ENCODE measurements at places on chromosomes 4 and X. TPM values are rescaled to one million over a fixed set of nuclear protein-coding genes. Genes with fewer than 3 reads are reported as not detected.

The CTAG2 gene
- not detected for polyA plus RNA-seq

The PRRG3 gene
- polyA plus RNA-seq, result 8.4 TPM

The ADH7 gene
- not detected for polyA plus RNA-seq

The PTCHD1 gene
- polyA plus RNA-seq, result 0.82 TPM

DNA sequence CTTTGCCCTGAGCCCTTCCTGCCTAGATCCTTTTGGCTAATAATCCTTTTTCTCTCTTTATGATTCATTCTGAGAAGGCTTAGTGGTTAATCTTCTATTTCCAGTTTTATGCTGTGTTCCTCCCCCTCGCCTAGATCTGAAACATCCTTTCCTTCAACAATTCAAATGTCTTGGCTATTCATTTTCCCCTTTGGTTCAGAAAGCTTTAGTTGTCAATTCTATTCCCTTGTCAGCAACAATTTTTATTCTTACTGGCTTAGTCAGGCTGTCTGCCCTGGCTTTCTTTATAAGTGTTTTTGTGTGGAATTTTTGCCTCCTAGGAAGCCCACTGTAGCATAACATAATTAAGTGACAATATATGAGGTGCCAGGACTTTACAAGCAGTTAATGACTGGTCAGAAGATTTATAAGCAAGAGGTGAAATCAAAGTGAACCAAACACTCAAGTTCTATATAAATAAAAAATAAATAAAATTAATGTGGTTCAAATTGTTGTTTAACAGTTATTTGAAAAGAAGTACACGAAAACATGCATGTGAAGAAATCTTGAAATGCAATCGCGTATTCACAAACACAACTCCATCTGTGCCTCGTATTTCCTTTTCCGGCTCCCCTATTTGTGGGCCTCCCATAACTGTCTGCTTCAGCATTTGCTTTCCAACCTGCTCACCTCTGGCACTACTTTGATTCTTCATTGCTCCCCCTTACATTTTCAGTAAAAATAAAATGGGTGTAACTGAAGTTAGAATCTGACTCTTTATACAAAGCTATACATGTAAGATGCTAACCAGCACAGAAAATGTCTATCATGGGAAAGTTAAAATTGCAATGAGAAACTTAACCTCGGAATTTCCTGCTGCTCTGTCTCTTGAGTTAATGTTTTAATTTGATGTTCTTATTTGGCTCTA, 235.4 kb downstream of the SPRY1 start:
- peak; percentile 47 for DNase-seq

- DNase-seq, result no peak
Observed at GRCh38 chr4:152843481-152844090, 63.8 kb downstream of the ARFIP1 start.

- DNase-seq, result no peak
Observed at GRCh38 chr4:90226734-90227133, 99.5 kb downstream of the CCSER1 start.

DNA sequence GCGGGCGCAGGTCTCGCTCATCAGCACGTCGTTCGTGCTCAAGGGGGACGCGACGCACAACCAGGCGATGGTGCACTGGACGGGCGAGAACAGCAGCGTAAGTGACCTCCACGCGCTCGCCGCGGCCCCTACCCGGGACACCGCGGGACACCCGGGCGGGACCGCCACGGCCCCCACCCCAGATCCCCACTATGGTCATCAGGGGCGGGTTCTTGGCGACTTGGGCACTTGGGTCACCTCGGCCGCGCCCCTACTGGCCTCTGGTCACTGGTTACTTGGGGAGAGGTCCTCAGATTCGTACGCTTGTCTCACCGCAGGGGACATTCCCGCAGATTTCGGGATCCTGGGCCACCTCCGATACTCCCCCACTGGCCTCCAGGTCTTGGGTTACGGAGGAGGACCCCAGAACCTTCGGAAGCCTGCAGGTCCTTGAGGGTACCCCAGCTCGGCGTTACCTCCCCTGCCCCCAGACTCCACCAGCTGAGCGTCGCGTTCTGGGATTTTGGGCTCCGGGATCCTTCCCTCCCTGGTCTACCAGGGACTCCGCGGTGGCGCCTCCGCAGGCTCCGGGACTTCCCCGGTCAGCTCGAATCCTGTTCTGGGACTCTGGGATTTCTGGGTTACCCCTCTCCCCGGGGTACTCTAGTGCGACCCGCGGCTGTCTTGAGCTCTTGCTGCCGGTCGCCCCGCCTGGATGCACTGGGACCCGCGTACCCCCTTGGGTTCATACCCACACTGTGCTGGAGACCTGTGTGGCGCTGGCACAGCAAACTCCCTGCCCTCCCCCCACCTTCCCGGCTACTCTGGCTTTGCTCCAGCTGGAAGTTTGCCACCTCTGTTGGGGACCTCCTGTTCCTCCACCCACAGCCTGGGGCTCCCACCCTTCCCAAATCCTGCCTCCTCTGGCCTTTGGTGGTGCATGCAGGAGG, 956 bp downstream of the SORCS2 start:
- no peak for DNase-seq

GRCh38 chr4:31620476-31620875, 900.3 kb downstream of the PCDH7 start:
- no peak for DNase-seq

- no peak for DNase-seq
Observed at GRCh38 chr4:101174679-101175345, 172.5 kb downstream of the PPP3CA start.

GRCh38 chr4:27357283-27357682, 496.6 kb downstream of the STIM2 start:
- no peak for DNase-seq

- no peak for DNase-seq
Observed at GRCh38 chr4:183873409-183874185, 31.5 kb upstream of the STOX2 start.

DNA sequence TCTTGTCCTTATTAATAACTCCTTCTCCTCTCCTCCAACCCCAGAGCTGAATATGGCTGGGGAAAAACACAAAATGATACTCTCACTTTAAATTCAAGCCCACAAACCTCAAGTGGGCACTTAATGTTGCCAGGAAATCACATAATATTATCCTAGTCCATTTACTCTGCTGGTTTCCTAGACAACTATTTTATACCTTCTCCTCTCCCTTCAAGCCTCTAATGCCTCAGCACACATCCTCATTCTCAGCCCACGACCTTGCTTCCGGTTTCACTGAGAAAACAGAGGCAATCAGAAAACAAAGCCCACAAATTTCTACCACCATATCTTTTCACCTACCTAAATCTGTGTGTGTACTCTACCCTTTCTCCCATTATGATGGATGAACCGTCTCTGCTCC, 12.1 kb upstream of the CLCN5 start:
- DNase-seq, result no peak

GRCh38 chr4:138668309-138668708, 347.3 kb upstream of the NOCT start:
- no peak for DNase-seq

- no peak for DNase-seq
Observed at GRCh38 chrX:28854637-28855036, 267.4 kb downstream of the IL1RAPL1 start.

DNA sequence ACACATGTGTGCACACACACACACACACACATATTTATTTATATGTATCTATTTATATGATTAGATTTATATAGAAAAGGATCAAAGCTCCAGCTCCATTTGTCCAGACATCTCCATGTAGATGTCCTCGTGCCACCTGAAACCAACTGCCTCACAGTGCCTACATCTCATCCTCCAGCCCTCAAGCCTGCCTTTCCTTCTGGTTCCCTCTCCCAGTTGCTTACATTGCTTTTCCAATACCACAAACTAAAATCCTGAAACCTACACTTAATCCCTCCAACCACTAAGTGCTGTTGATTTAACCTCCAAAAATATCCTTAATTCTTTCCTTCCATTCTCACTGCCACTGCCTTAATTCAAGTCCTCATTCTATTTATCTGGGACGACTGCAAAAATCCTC, 51.4 kb downstream of the STBD1 start:
- no peak for DNase-seq

DNA sequence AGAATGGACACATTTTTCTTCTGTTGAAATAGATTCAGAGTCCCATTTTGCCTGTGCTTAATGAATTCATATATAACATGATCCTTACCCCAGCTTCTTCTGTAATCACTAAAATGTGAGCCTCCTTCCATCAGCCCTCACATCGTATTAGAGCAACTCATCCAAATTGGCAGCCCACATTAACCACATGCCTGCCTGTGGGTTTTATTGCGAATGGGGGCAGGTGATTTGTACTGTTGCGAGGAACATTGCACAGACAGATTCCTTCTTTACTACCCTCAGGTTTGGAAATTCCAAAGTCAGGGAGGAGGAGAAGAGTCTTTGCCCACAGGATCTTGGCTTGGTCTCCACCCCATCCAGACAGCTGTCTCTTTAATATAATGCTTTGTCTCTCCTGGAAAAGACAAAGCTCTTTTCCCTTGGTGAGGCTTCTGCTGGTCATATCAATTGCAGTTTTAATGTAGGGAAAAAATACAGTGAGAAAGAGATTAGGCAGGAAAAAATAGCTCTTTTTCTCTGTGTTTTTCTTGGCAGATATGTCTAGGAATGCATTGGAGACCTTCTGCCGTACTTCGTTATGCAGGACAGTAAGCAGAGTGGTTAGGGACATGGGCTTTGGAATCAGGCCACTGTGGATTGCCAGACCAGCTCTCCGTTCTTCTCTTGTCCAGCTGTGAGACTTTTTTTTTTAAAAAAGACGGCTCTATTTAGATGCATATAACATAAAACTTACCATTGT, 371.2 kb downstream of the AFF2 start:
- peak; percentile 11 for DNase-seq

DNA sequence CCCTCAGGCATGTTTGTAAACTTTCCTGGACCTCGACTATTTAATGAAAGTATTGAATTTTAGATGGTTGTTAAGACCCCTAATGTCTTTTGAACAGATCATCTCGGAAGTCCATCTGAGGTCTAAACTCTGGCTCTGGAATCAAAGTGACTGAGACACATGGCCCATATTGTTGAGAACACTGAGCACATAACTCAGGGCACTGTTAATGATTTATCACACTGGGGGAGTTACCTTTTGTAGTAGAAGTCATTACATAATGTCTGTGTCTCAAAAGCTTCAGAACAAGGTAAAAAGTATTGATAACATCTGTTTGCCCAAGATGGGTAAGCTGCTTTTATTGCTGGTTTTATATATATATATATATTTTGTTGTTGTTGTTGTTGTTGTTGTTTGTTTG, 103.4 kb upstream of the HS3ST1 start:
- no peak for DNase-seq

DNA sequence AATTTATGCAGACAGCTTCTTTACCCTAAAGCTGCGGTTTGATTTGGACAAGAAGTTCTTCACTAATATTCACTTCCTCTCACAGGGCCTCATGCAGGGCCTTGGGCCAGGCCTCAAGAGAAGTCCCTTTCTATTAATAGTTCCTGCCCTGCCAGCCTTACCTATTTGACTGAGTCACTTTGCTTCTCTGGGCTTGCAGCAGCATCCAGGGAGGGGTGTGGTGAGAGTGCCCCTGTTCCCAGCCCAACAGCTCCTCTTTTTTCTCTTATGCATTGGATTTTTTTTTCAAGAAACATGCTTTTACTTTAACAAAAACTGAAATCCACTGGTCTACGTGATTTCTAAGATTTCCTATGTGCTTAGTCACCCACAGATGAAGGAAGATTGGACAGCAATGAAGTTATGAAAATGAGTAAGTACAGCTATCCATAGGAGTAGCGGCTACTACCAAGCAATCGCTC, 26.7 kb downstream of the FAM156B start:
- DNase-seq, result no peak

DNA sequence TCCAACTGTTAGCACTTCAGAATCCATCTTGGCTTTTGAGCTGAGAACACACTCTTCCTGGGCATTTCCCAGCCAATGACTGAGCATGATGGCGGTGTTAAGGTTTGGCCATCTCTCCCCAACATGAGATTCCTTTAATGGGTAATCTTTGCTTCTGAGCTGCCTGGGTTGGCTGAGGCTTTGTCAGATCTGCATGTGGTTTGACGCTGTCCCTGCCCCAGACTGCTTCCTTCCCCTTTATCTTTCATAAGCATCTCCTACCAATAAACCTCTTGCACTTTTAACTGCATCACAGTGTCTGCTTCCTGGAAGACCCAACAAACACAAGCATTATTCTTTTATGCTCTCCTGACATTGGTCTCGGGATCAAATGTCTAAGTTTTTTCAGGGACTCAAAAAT, 31.5 kb upstream of the DIPK2B start:
- no peak for DNase-seq

DNA sequence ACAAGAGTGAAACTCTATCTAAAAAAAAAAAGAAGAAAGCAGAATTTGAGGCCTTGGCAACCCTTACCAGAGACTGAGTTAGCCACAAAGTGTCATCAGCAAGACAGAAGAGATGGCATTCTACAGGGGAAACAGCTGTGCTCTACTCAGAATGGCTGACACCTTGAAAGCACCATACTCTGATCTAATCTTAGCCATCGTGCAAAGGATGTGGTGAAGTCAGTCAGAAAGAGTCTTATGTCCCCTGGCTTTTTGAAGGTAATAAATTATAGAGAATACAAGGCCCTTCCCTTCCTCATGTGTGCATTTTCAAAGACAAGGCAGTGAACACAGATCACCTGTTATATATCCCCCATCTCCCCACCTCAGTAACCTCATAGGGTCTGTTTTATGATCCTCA, 13.2 kb downstream of the CLNK start:
- no peak for DNase-seq

- DNase-seq, result no peak
Observed at GRCh38 chr4:86367577-86367976, 7.7 kb upstream of the MAPK10 start.

DNA sequence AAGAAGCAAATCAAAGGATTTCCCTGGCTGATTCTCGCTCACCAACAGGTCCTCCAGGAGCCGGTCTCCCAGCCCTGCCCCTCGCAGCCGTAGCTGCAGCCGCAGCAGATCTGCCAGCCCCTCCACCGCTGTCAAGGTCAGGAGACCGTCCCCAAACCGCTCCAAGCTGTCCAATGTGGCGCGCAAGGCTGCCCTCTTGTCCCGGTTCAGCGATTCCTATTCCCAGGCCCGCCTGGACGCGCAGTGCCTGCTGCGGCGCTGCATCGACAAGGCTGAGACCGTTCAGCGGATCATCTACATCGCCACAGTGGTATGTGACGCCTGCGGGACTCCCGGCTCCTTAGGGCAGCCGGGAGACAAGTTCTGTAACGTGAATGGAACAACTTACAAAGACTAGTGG, 25.6 kb downstream of the SPATA18 start:
- DNase-seq, result no peak

GRCh38 chr4:14434916-14435315, 567.4 kb upstream of the CPEB2 start:
- DNase-seq, result no peak

DNA sequence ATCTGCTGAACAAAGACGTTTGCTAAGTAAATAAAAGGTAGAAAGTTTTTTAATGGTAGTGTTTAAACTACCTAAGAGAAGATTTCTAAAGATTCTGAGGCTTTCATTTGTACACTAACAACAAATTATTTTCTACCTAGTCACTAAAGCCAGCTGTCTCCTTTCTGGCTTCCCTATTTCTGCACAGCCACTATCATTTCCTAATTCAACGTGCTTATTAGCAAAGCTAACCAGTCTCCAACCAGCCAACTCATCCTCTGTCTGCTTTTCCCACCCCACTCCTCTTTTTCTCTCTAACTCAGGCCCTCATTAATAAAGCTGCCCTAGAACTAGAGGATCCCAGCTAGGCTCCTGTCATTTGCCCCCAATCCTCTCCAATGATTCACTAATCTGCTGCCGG, 118.2 kb downstream of the ZNF827 start:
- no peak for DNase-seq

Measured in renal cortex interstitium (tissue), 15 donors.